ENCODE measurements at places on chromosomes 2 and 18.

DNA sequence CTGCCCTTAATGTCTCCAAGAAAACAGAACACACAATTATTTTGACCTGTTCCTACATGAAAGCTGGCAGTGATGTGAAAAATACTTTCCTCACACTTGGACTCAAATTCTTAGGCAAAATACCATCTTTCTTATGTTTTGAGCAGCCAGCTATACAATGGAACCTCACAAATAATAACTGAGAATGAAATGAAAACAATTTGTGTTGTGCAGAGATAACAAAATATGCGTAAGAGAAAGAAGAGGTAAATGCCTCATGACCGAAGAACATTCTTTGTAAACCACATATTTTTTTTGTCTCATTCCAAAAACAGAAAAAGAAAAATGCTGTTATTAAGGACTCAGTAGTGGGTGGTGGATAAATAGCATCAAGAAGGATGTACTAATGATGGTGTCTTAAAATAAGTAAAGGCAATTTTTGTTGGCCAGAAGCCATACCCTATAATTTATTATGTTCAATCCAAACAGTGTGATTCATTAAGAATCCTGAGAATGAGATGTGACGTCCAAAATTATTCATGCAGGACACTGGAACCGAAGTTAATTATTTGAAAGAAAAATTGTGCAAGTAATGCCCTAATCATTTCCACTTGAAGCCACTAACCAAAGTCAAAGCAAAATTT is 193.0 kb upstream of the NETO1 start:
- no peak for DNase-seq

DNA sequence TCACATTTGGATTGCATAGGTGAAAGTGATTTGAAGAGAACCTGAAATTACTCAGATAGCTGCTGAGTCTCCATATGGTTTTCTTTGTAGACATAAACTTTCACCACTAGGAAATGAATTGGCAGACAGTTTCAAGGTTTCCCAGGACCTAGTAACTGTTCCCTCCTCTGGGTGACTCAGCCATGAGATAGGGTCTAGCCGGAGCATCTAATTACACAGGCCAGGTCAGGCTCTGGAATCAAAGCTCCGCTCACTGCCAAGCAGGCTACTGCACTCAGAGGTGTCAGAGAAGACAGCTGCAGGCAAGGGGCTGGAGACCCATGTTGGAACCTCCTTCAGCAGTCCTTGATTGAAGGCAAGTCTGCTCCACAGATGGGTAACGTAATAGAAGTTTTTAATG is 429.2 kb downstream of the TNS1 start:
- DNase-seq, result peak; percentile 61

- no peak for DNase-seq
These were observed 224.8 kb downstream of the NUP35 start for GRCh38 chr2:183349091-183349490.

DNA sequence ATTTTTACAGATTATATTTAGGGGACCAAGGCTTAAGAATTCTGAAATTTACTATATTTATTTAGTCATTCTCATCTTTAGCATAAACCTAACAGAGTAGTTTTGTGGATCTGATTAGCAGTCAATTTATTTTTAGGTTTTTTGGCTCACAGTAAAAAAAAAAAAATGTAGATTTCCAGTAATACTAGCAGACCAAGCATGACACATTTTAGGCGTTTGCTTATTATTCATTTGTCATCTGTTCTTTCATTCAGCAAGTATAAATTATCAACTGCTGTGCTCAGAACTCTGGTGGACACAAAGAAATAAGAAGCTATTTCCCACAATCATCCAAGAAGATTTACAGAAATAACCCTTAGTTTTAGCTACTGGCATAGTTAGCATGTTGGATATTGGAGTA is 20.6 kb downstream of the PDE1A start:
- peak; percentile 25 for DNase-seq

DNA sequence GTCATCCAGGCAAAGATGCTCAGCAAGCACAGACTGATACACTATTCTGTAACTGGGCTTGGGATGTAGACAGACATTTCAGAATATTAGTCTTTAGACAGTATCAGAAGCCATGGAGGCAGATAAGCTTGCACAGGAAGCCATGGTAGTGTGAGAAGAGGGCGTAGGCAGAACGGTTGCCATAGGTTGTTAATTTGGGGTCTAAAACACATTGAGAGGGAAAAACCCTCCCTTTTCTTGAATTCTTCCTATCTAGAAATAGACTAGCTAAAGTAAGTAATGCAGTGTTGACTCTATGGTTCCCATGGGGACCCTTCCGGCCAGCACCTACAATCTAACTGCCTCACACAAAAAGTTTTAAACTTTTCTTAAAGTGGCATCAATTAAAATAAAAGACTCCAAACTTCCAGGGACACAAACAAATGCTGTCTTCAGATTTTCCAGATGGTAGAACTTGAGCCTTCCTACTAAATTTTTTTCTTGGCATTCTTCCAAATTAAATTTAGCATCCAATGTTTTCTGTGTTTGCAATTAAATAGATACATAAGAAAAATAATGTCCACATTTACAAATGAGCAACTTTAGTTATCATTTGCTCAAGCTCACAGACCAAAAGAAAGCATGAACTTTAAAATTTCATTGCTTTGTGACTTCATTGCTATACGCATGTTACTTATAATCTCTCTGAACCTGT is 1.9 kb downstream of the PRKRA start:
- no peak for DNase-seq

GRCh38 chr2:152466041-152466440 is 131.1 kb downstream of the FMNL2 start:
- peak; percentile 72 for DNase-seq

DNA sequence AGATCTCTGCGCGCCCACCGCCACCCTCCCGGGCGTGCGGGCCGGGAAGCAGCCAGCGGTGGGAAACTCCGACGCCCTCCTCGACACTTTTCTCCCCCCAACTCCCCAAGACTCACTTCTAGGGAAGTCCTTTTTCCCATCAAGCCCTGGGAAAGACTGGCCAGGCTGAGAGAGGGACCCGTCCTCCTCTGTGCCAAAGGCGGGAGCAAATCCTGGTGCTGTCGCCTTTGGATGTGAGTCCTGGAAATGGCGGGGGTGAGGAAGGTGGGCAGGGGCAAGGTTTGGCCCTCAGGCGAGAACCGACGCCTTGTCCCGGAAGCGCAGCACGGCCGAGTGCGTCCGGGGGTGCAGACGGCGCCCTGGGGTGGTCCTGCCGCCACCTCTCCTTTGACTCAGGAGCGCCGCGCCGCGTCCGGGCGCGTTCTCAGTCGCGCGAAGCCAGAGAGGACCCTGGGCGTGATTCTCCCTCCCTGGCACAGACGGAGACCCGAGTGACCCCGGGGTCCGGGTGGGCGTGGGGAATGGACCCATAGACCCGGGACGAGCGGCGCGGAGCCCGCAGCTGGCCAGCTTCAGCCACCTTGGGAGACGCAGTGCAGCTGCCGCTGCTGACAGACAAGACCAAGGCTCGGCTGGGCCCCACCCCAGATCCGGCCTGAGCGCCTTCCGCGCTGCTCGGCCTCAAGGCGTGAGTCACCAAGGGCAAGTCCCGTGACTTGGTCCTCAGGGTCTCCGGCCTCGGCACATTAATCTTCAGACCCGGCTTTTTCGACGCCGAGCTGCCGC is 3.5 kb upstream of the LBX2 start:
- DNase-seq, result peak; percentile 85

DNA sequence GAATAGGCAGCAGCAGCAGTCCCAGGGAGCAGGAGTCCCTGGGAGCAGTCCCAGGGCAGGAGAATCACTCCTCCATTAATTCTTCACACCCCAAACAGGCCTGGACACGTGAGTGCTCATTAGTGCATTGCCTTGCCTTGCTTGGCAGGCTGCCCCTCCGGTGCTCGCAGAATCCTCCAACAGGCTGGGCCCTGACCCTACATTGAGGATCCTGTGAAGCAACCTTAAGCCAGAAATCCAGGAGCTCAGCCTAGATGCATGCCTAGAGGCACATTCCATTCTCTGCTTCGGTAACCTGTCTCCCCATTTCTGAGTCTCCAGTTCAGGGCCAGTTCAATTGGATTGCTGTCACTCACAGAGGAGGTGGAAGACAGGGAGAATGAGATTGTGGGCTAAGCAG is 97.4 kb upstream of the LRATD1 start:
- no peak for DNase-seq

DNA sequence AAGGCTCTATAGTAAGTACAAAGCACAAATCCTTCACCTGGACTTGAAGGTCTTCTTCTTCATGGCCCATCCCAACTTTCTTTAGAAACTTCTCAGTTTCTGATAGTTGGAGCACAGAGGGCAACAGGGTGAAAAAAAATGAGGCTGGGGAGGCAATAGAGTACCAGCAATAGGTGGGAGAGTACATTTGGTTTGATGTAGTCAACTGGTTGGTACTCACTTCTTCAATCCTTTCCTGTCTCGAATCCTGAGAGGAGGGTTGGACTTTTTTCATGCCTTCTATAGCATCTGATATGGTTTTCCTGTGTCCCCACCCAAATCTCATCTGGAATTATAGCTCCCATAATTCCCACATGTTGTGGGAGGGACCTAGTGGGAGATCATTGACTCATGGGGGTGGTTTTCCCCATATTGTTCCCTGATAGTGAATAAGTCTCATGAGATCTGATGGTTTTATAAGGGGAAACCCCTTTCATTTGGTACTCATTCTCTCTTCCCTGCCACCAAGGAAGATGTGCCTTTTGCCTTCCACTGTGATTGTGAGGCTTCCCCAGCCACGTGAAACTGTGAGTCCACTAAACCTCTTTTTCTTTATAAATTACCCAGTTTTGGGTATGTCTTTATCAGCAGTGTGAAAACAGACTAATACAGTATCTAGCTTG is 75.9 kb upstream of the LCLAT1 start:
- no peak for DNase-seq

Measured in amniotic epithelial cell (primary cell).